ENCODE measurements at places on chromosomes 1 and 21. TPM values are rescaled to one million over a fixed set of nuclear protein-coding genes. Genes with fewer than 3 reads are reported as not detected.

DNA sequence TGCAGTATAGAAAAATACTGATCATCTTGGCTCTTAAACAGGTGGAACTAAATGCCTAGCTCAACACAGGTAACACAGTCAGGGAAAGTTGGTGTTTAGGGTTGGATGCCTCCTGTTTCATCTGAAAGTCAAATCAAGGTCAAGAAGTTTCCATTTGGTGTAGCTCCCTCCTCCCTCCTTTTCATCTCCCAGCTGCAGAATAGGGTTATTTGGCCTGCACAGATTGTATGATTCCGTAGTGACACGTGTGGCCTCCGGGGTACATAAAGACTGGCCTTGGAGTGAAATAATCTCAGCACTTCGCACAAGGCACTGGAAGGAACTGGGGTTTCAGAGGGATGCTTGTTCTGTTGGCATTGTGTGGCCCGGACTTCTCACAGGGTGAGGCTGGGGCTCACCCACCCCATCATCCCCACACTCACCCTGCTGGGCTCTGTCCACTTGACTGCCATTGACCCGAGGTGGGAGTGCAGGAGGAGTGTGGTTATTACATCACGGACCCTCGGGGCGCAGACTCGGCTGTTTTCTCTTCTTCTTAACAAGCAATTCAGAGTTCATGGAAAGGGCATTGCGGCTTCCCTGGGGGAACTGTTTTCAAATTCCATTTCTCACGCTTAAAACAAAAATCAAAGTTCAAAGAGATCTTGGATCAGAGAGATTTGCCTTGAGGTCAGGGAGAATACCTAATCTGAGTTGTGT, 18.4 kb downstream of the IGSF5 start:
- H3K27me3 ChIP-seq: no peaks in the 10 kb centered on the region
- H3K36me3 ChIP-seq: no peaks in the 10 kb centered on the region
- H3K4me1 ChIP-seq: no peaks in the 10 kb centered on the region
- H3K4me3 ChIP-seq: no peak overlapping the region

DNA sequence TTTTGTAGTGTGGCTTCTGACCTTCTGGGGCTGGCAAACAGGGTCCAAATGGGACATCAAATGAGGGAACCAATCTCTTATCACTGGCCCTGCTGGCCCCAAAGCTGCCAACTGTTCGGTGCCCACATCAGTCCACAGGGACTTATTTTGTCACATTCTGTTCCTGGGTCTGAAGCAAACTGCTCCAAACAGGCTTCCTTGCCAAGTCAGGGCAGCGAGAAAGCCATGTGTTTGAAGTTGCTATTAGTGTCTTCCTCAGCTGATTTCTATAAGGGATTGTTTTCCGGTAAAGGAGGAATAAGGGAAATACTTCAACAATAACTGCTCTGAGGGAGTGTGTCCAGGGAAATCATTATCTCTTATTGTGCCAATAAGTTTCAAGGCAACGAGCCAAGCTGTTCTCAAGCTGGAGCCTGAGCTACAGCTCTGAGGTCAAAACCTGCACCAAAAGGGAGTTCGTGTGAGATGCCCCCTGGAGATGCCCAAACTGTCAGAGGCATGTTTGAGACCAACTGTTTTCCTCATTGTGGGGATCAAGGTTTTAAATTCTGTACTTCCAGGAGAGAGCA, 381.4 kb upstream of the PROX1 start:
- no peaks in the 10 kb centered on the region for H3K27me3 ChIP-seq
- no peaks in the 10 kb centered on the region for H3K4me1 ChIP-seq
- no peak for DNase-seq
- H3K4me3 ChIP-seq: no peak overlapping the region
- H3K27ac ChIP-seq: no peak overlapping the region
- H3K36me3 ChIP-seq: no peaks in the 10 kb centered on the region

DNA sequence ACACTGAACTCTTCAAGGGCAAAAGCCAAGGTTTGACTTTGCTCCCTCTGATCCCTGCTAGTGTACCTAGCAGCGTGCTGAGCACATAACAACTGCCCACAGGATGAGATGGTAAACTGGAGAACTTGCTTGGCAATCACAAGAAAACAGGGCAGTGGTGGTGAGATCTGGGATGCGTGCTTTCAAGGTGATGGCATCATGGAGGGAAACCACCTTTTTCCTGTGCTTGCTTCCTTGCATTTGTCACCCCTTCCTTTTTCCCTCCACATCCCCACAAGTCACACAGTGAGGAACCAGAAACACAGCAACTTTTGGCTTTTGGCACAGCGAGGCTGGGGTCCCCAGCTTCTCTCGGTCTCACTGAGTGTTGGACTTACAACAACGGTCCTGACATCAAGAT, 31.4 kb upstream of the BECN2 start:
- H3K4me3 ChIP-seq: no peak overlapping the region
- H3K4me1 ChIP-seq: no peaks in the 10 kb centered on the region
- H3K36me3 ChIP-seq: no peaks in the 10 kb centered on the region

DNA sequence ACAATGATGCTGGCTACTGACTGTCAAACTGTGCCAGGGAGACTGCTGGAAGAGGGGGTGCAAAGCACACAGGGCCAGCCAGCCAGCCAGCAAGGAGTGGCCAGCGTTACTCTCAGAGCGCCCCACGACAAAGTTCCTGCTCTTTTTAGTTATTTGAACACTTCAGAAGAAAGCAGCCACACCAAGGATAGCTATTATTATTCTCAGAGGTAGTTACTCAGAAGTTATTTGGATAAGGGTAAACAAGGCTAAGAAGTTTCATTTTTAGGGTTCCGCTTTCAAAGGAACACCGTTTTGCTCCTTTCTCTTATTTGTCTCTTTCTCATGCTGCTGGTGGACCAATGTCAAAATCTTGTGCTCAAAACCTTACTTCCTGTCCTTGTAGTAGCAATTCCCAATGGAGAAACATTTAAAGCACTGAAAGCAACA, 59.9 kb downstream of the VANGL2 start:
- H3K27ac ChIP-seq: no peak overlapping the region
- H3K4me1 ChIP-seq: no peaks in the 10 kb centered on the region
- H3K27me3 ChIP-seq: no peaks in the 10 kb centered on the region
- H3K4me3 ChIP-seq: no peak overlapping the region
- no peak for DNase-seq

DNA sequence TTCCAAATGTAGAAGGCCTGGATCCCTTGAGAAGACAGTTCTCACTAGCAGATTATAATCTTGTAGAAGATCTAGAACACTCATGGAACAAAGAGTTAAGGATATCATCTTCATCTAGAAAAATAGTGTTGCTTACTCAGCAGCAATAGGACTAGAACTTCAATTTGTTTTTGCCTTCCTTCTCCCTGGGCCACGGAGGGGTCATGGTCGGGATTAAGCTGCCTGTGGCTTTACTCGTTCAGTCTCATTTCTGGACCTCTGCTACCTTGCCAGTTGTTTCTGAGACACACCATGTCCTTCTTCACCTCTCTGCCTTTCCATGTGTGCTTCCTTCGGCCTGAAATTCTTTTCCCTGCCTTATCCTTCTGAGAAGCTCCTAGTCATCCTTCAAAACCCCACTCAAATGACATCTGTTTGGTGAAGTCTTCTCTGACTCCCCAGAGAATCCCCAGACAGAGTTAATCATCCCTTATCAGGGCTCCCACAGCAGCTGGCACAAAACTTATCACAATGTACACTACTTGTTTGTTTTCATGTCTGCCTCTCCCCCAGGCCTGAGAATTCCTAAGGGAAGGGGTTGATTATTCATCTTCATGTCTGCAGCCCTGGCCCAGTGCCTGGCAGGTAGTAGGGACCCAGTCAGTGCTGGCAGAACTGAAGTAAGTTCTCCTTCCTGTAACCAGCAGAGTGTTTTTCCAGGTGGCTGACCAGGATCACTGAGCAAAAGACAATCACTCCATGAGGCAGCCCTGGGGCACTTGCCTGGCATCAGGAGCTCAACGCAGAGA, 15.5 kb upstream of the SNX27 start:
- DNase-seq: no peak
- no peak overlapping the region for H3K27ac ChIP-seq
- H3K4me1 ChIP-seq: no peaks in the 10 kb centered on the region
- H3K27me3 ChIP-seq: no peaks in the 10 kb centered on the region
- H3K4me3 ChIP-seq: no peak overlapping the region

GRCh38 chr1:32774950-32775634, 42.1 kb downstream of the YARS1 start:
- no peak for DNase-seq
- H3K27me3 ChIP-seq: no peaks in the 10 kb centered on the region
- H3K4me1 ChIP-seq: no peaks in the 10 kb centered on the region
- H3K27ac ChIP-seq: no peak overlapping the region
- H3K4me3 ChIP-seq: no peak overlapping the region
- peaks cover 69% of the 10 kb centered on the region for H3K36me3 ChIP-seq

GRCh38 chr21:44567481-44568171, 5.9 kb upstream of the KRTAP10-4 start:
- DNase-seq: no peak
- H3K4me3 ChIP-seq: no peak overlapping the region
- no peaks in the 10 kb centered on the region for H3K4me1 ChIP-seq
- H3K36me3 ChIP-seq: no peaks in the 10 kb centered on the region

GRCh38 chr1:32332290-32333079, 3.5 kb downstream of the MARCKSL1 start:
- H3K4me1 ChIP-seq: peaks cover 22% of the 10 kb centered on the region
- H3K4me3 ChIP-seq: no peak overlapping the region
- no peak overlapping the region for H3K27ac ChIP-seq
- H3K36me3 ChIP-seq: peaks cover 63% of the 10 kb centered on the region

GRCh38 chr1:94142583-94142982, 21.6 kb upstream of the ABCA4 start:
- DNase-seq: no peak
- no peaks in the 10 kb centered on the region for H3K27me3 ChIP-seq
- H3K4me1 ChIP-seq: no peaks in the 10 kb centered on the region
- H3K36me3 ChIP-seq: no peaks in the 10 kb centered on the region

- H3K27ac ChIP-seq: no peak overlapping the region
- H3K36me3 ChIP-seq: no peaks in the 10 kb centered on the region
- H3K27me3 ChIP-seq: no peaks in the 10 kb centered on the region
- H3K4me3 ChIP-seq: no peak overlapping the region
These were observed 307.3 kb downstream of the BRINP3 start for GRCh38 chr1:190170321-190170720.

DNA sequence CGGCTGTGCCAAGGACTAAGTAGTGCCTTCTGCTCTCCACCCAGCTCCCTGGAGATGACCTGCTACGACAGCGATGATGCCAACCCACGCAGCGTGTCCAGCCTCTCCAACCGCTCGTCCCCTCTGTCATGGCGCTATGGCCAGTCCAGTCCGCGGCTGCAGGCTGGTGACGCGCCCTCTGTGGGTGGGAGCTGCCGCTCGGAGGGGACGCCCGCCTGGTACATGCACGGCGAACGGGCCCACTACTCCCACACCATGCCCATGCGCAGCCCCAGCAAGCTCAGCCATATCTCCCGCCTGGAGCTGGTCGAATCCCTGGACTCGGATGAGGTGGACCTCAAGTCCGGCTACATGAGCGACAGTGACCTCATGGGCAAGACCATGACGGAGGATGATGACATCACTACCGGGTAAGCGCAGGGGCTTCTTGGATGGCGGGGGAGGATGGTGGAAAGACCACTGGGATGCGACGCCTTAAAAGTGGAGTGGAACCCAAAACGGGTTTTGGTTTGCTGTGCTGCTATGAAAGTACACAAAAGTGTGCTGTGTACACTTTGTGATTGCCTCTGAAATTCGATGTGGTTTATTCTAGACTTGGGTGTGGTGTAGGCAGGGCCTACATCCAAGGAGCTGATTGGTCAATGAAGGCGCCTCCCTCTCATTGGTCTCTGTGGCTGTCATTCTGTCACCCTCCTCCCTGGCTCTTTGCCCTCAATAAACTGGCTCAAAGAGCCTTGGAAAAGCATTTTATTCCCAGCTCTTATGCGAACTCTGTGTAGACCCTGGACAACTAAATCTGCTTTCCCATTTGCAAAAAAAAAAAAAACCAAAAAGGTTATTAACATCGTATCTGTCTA, 110.4 kb upstream of the IPO9 start:
- no peaks in the 10 kb centered on the region for H3K27me3 ChIP-seq
- H3K36me3 ChIP-seq: peaks cover 7% of the 10 kb centered on the region
- DNase-seq: peak; percentile 60
- peak overlapping the region; percentile 71 for H3K27ac ChIP-seq
- peaks cover 81% of the 10 kb centered on the region for H3K4me1 ChIP-seq

- no peak overlapping the region for H3K27ac ChIP-seq
- no peak overlapping the region for H3K4me3 ChIP-seq
- H3K4me1 ChIP-seq: no peaks in the 10 kb centered on the region
These were observed 53.3 kb downstream of the ERO1B start for GRCh38 chr1:236228411-236228810.

DNA sequence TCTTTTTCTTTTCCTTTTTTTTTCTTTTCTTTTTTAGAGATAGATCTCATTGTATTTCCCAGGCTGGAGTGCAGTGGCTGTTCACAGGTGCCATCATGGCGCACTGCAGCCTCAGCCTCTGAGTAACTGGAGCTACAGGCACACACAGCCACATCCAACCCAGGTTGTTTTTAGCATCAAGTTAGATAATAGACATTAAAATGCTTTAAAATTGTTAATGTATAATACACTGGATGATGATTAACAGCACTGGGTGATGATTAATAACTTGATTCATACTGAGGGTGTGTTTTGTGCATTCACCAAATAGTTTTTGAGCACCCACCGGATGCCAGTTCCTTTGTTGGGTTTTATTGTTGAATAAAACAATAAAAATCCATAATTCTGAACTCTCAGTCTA, 75.2 kb downstream of the BEND5 start:
- no peaks in the 10 kb centered on the region for H3K4me1 ChIP-seq
- no peak overlapping the region for H3K4me3 ChIP-seq
- no peaks in the 10 kb centered on the region for H3K27me3 ChIP-seq
- no peak for DNase-seq

DNA sequence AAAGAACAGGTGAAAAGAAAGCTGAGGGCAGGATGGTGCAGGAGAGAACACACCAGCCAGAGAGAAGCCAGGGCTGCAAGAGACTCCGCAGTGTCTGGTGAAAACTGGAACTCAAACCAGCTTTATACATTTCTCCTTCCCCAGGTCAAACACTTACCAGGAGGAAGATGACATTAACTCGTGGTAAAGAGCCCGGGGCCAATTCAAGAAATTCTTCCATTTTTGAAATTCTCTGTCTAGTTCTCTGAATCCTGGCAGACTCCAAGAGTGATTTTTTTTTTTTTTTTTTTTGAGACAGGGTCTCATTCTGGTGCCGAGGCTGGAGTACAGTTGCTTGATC, 25.8 kb upstream of the SIPA1L2 start:
- no peaks in the 10 kb centered on the region for H3K36me3 ChIP-seq
- no peak overlapping the region for H3K4me3 ChIP-seq
- no peak overlapping the region for H3K27ac ChIP-seq
- no peaks in the 10 kb centered on the region for H3K4me1 ChIP-seq
- no peak for DNase-seq

GRCh38 chr21:27548486-27548885, 581.6 kb upstream of the ADAMTS5 start:
- H3K27me3 ChIP-seq: no peaks in the 10 kb centered on the region
- H3K27ac ChIP-seq: no peak overlapping the region
- no peaks in the 10 kb centered on the region for H3K4me1 ChIP-seq
- no peak for DNase-seq

The INAVA gene
- 0.08 TPM for total RNA-seq

The FYB2 gene
- total RNA-seq: 9.1 TPM

The NDUFS2 gene
- total RNA-seq: 318 TPM

The OR6F1 gene
- total RNA-seq: not detected

The S100A6 gene
- total RNA-seq: 360 TPM

The PLA2G2A gene
- total RNA-seq: 26.5 TPM

The THEM4 gene
- 16.0 TPM for total RNA-seq

The PDZK1 gene
- not detected for total RNA-seq
